ENCODE measurements at places on chromosomes 4 and X. TPM values are rescaled to one million over a fixed set of nuclear protein-coding genes. Genes with fewer than 3 reads are reported as not detected.

DNA sequence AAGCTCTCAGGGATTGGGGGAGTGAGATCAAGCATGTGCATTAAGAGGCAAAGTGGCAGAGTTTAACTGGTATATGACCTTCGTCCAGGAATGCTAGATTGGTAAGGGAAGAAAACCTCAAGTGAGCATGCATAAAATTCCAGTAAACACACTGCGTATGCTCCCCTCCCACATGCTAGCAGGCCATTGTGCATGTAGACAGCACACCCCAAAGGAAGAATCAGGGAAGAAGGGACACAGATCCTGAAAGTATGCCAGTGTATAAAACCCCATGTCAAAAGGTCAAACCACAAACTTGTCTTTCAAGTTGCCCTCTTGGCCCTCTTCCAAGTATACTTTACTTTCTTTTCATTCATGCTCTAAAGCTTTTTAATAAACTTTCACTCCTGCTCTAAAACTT lies 405.2 kb upstream of the CNKSR2 start:
- H3K4me3 ChIP-seq, result no peak overlapping the region
- no peaks in the 10 kb centered on the region for H3K27me3 ChIP-seq
- DNase-seq, result no peak
- H3K4me1 ChIP-seq, result no peaks in the 10 kb centered on the region
- H3K27ac ChIP-seq, result no peak overlapping the region
- H3K36me3 ChIP-seq, result no peaks in the 10 kb centered on the region

DNA sequence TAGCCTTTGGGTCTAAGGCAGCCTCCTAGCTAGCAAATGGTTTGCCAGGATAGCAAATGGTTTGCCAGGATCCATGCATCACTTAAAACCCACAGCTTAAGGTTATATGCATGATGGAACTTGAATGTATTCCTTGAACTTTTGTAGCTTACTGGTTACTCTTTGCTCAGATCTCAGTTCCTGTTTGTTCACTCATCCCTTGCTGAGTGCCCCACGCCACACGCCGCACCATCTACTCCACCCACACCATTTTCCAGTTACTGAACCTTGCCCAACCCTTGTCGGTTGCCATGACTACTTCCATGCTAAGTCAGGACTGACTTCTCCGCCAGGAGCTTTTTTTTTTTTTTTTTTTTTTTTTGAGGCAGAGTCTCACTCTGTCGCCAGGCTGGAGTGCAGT lies 29.5 kb upstream of the XIAP start:
- no peaks in the 10 kb centered on the region for H3K27me3 ChIP-seq
- H3K4me3 ChIP-seq, result no peak overlapping the region
- no peaks in the 10 kb centered on the region for H3K36me3 ChIP-seq
- no peak for DNase-seq
- H3K4me1 ChIP-seq, result no peaks in the 10 kb centered on the region
- H3K27ac ChIP-seq, result no peak overlapping the region

- H3K27ac ChIP-seq, result no peak overlapping the region
- no peaks in the 10 kb centered on the region for H3K27me3 ChIP-seq
- H3K36me3 ChIP-seq, result no peaks in the 10 kb centered on the region
- peaks cover 4% of the 10 kb centered on the region for H3K4me1 ChIP-seq
- DNase-seq, result no peak
Measured at GRCh38 chr4:98556451-98556850, 102.0 kb downstream of the TSPAN5 start.

- no peak overlapping the region for H3K27ac ChIP-seq
- no peak overlapping the region for H3K4me3 ChIP-seq
- H3K27me3 ChIP-seq, result no peaks in the 10 kb centered on the region
Measured at GRCh38 chr4:123191728-123192127, 204.9 kb upstream of the SPRY1 start.

DNA sequence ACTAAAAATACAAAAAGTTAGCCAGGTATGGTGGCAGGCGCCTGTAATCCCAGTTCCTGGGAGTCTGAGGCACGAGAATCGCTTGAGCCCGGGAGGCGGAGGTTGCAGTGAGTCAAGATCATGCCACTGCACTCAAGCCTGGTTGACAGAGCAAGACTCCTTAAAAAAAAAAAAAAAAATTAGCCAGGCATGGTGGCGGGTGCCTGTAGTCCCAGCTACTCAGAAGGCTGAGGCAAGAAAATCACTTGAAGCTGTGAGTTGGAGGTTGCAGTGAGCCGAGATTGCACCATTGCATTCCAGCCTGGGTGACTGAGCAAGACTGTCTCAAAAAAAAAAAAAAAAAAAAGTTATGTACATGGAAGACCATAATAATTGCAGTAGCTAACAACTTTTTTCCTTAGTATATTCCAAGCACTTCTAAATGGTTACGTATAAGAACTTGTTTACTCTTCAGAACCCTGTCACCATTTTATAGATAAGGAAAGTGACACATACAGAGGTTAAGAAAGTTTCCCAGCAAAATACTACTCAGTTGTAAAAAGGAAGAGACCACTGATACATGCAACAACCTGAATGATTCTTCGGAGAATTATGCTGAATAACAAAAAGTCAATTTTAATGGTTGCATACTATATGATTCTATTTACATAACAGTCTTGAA lies 24.5 kb downstream of the RUFY3 start:
- no peaks in the 10 kb centered on the region for H3K36me3 ChIP-seq
- no peaks in the 10 kb centered on the region for H3K27me3 ChIP-seq
- DNase-seq, result no peak
- H3K27ac ChIP-seq, result no peak overlapping the region
- H3K4me3 ChIP-seq, result no peak overlapping the region

DNA sequence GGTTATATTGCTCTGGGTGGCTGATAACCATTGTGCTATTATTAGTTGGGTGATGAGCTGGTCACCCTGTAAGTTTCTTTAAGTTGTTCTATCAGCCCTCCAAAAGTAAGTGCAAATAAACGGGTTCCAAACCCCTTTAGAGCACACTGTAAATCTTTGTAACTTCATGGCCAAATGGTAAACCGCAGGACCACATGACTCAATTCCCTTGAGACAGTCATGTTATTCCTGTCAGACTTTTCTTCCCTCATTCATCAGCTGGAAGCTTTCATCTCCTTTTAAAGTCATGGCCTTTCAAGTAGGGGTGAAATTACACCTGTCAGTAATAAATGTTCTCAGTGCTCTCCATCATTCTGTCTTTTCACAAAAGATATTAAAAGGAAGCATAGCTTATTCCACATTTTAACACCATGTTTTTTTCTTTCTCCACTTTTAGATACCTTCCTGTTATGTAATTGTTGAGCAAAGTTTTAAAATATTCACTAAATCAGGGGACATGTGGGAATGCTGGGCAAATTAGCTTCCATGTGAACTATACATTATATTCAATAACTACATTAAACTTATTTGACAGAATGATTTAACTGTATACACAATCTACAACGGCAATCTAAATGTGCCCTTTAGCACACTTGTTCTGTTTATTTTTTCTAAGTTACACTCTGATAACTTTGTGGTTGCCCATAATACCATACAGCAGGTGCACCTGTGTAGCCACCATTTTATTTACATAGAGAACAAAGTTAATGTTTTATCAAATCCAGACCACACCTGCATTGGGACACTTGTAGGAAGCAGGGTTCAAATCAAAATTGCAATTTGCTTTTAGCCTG lies 275.5 kb downstream of the CFAP299 start:
- no peaks in the 10 kb centered on the region for H3K36me3 ChIP-seq
- H3K27me3 ChIP-seq, result peaks cover 2% of the 10 kb centered on the region
- H3K4me1 ChIP-seq, result no peaks in the 10 kb centered on the region

DNA sequence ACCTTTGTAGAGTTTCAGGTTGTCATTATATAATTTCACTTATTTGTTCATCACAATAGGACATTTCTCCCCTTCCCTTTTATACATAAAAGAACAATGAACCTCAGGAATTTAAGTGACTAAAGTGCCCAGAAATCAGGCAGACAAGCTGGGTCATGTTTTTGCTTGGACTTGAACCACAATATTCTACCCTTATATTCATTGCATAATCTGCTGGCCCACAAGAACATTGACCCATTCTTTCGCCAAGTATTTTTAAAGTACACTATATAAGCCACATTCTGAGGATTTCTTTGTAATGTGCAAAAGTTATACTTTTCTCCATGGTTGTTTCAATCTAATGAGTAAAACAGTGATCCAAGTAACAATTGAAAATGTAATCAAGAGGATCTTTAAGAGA lies 637.5 kb upstream of the SLIT2 start:
- H3K27me3 ChIP-seq, result no peaks in the 10 kb centered on the region
- H3K4me3 ChIP-seq, result no peak overlapping the region
- DNase-seq, result no peak
- H3K36me3 ChIP-seq, result no peaks in the 10 kb centered on the region

GRCh38 chr4:183142571-183143550 lies 43.8 kb downstream of the WWC2 start:
- H3K4me1 ChIP-seq, result no peaks in the 10 kb centered on the region
- no peaks in the 10 kb centered on the region for H3K36me3 ChIP-seq
- peaks cover 1% of the 10 kb centered on the region for H3K27me3 ChIP-seq
- no peak overlapping the region for H3K27ac ChIP-seq

Gene PRR32
- total RNA-seq, result not detected

GRCh38 chrX:149757206-149758067 lies 16.4 kb upstream of the HSFX1 start:
- H3K27ac ChIP-seq, result no peak overlapping the region
- no peaks in the 10 kb centered on the region for H3K4me1 ChIP-seq
- H3K4me3 ChIP-seq, result no peak overlapping the region
- H3K27me3 ChIP-seq, result no peaks in the 10 kb centered on the region
- DNase-seq, result no peak
- no peaks in the 10 kb centered on the region for H3K36me3 ChIP-seq

Gene SLC26A1
- 0.37 TPM for total RNA-seq

- no peaks in the 10 kb centered on the region for H3K4me1 ChIP-seq
- peaks cover 5% of the 10 kb centered on the region for H3K27me3 ChIP-seq
- no peak overlapping the region for H3K27ac ChIP-seq
- H3K36me3 ChIP-seq, result no peaks in the 10 kb centered on the region
Measured at GRCh38 chr4:182968917-182969650, 51.9 kb upstream of the DCTD start.

DNA sequence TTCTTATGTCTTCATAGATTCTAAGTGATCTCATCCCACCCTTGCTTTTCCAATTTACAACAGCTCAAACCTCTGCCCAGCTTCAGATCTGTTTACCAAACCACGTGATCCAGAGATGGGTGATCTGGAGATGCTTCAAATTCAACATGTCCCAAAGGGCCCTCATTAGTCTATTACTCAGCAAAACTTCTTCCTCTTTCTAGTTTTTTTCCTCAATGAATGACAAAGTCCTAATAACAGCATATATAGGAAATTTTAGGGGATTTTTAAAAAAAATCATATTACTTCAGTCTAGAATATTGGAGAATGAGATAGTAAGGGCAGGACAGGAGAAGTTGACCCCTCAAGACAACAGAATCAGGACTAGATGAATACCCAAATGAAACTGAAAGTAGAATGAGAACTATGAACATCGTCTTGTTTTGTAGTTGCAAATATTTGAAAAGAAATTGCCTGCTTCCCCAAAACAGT lies 127.1 kb downstream of the CFAP299 start:
- H3K27me3 ChIP-seq, result no peaks in the 10 kb centered on the region
- no peaks in the 10 kb centered on the region for H3K36me3 ChIP-seq
- peaks cover 13% of the 10 kb centered on the region for H3K4me1 ChIP-seq
- H3K27ac ChIP-seq, result no peak overlapping the region
- peak overlapping the region; percentile 87 for H3K4me3 ChIP-seq

DNA sequence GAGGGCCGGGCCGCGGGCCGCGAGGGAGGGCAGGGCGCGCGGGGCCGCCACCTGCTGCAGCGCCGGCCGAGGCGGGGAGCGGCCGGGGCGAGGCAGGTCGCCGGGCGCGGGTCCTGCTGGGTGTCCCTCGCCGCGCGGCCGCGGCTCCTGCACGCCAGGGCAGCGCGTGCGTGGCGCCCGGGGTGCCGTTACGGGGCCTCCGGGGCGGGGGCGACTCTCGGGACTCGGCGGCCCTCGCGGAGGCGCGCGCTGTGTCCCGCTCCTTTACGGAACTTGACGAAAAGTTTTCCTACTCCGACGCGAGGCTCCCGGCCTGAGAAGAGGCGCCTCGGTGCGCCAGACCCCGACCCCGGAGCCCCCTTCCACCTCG lies 329 bp downstream of the TBC1D14 start:
- no peaks in the 10 kb centered on the region for H3K27me3 ChIP-seq
- peaks cover 63% of the 10 kb centered on the region for H3K4me1 ChIP-seq
- peak overlapping the region; percentile 80 for H3K4me3 ChIP-seq
- no peak for DNase-seq
- no peaks in the 10 kb centered on the region for H3K36me3 ChIP-seq

GRCh38 chr4:126890994-126891393 lies 741.8 kb upstream of the INTU start:
- H3K4me3 ChIP-seq, result no peak overlapping the region
- no peak overlapping the region for H3K27ac ChIP-seq
- H3K4me1 ChIP-seq, result no peaks in the 10 kb centered on the region
- DNase-seq, result no peak

Gene GAGE12G
- not detected for total RNA-seq

DNA sequence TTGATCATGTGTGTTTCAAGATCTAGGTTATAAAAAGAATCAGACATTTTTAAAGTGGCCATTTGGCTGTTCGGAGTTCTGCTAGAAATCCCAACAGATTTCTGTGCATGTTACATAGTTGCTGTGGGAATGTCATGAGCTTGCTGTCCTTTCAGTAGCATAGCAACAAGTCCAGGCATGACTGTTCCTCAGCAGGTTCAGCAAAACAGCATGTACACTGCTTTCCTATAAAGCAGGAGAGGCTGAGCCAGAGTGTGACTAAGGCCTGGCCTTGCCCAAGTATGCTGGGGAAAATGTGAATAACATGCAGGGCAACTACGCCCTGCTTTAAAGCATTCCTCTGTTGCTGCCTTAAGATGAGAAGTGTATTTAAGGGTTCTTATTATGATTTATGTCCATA lies 217.1 kb upstream of the SMIM31 start:
- no peaks in the 10 kb centered on the region for H3K27me3 ChIP-seq
- DNase-seq, result no peak
- H3K4me1 ChIP-seq, result no peaks in the 10 kb centered on the region
- H3K36me3 ChIP-seq, result no peaks in the 10 kb centered on the region
- H3K4me3 ChIP-seq, result no peak overlapping the region
- no peak overlapping the region for H3K27ac ChIP-seq

DNA sequence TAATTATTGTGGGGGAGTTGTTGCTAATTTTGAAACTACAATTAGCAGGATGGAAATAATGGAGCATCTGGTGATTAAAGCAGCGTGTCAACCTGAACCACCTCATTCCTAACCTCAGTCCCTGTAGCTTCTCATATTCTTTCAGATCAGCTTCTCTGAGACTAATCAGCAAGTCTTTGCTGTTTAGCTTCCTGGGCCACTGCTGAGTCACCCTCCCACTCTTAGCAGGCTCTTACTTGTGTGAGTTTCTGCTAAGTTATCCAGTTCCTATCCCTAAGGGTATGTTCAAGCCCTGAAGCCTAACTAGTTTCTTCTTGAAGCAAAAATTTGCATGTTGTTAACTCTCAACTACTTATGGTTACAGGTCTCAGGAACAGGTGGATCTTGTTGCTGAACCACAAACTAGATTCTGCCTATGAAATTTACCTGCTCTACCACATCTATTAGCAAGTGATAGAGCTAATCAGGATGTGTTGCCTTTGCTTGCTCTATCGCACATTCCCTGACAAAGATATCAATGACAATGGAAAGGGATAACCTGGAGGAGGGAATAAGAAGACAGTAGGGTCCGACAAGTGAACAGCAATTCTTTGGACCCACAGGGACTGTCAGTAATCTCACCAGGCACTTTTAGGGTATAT lies 134.2 kb downstream of the EIF4E start:
- no peaks in the 10 kb centered on the region for H3K36me3 ChIP-seq
- H3K4me3 ChIP-seq, result no peak overlapping the region
- H3K4me1 ChIP-seq, result no peaks in the 10 kb centered on the region
- no peak overlapping the region for H3K27ac ChIP-seq
- no peak for DNase-seq

- H3K4me1 ChIP-seq, result no peaks in the 10 kb centered on the region
- H3K36me3 ChIP-seq, result no peaks in the 10 kb centered on the region
- H3K4me3 ChIP-seq, result no peak overlapping the region
Measured at GRCh38 chrX:124406294-124407014, 60.1 kb downstream of the SH2D1A start.

Measured in CD4-positive, CD25-positive, alpha-beta regulatory T cell (primary cell).